ENCODE measurements at places on chromosomes 1 and 21.

DNA sequence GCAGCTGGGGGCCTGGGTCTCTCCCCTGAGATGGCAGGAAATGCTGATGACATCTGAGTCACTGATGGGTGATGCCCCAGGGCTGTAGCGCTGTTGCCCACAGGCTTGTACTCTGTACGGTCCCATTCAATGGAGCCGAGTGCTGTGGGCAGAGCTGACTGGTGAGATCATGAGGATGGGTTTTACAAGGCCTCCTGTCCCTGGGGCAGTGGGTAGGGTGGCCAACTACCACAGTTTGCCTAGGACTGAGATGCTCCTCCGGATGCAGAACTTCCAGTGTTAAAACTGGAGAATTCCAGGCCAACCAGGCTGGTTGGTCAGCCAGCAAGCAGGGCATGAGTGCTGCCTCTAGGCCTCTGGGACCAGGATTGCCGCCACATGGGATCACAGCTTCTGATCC is 9.2 kb downstream of the PHLDA3 start:
- DNase-seq, result no peak

DNA sequence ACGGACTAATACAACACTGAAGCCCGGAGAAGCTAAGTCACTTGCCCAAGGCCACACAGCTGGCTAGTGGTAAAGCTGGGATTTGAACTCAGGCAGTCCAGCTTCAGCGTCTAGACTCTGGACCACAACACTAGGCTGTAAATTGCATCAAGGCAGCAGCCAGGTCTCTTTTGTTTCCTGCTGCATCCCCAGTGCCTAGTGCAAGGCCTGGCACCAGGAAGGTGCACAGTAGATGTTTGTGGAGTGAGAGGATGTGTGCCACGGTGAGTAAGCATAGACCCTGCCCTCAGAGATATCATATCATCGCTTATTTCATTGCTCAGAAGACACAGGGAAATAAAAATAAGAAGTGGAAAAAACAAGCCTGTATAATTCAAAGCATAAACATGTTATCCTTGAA is 40.9 kb downstream of the IGSF21 start:
- no peak for DNase-seq

DNA sequence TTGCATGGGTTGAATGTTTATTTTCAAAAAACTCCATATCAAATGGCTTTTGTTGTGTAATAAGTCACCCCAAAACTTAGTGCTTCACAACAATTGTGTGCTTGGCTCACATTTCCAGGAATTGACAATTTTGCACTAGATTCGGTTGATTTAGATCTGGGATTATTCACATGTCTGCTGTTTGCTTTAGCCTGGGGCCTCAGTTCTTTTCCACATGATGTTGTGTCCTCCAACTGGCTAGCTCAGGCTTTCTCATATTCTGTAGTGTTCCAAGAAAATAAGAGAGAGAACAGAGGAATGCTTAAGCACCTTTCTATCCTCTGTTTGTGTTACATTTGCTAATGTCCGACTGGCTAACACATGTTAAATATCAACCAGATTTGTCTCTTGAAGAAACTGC is 281.5 kb upstream of the ADGRL4 start:
- DNase-seq, result no peak

- no peak for DNase-seq
These were observed 112.3 kb downstream of the KCNJ6 start for GRCh38 chr21:37804001-37804400.

DNA sequence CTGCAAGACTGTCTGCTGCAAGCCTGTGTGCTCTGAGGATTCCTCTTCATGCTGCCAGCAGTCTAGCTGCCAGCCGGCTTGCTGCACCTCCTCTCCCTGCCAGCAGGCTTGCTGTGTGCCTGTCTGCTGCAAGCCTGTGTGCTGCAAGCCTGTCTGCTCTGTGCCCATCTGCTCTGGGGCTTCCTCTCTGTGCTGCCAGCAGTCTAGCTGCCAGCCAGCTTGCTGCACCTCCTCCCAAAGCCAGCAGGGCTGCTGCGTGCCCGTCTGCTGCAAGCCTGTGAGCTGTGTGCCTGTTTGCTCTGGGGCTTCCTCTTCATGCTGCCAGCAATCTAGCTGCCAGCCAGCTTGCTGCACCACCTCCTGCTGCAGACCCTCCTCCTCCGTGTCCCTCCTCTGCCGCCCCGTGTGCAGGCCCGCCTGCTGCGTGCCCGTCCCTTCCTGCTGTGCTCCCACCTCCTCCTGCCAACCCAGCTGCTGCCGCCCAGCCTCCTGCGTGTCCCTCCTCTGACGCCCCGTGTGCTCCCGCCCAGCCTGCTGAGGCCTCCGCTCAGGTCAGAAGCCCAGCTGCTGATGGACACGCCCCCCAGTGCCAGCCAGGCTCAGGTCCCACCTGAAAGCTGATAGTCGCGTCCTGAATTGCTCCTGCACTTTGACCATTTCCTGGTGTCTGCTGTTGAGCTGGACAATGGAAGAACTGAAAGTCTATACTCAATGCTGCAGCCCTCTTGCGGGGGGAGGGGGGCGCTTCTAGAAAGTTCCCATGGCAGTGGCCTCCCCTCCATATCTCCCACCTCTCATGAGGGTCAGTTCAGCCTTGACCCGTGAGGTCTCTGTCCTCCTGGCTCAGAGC is 1.2 kb downstream of the KRTAP10-4 start:
- no peak for DNase-seq

DNA sequence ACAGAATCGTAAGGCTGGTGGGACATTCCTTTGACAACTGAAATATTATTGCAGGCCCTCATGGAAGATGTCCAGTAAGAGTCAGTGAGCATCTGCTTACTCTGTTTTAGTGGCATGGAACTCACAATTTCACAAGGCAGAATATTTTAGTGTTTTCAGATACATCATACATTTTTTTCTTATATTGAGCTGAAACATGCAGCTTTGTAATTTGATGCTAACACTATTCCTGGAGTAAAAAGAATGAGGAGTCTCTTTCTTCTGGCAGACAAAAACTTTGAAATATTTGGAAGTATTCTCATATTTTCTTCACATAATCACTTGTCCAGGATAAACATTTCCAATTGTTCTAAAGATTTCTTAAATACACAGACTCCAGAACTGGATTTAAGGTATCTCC is 17.7 kb downstream of the CLDN17 start:
- no peak for DNase-seq

- DNase-seq, result no peak
These were observed 36.4 kb downstream of the DNM3 start for GRCh38 chr1:171877701-171878100.

GRCh38 chr1:164369698-164370365 is 189.2 kb upstream of the PBX1 start:
- DNase-seq, result no peak

DNA sequence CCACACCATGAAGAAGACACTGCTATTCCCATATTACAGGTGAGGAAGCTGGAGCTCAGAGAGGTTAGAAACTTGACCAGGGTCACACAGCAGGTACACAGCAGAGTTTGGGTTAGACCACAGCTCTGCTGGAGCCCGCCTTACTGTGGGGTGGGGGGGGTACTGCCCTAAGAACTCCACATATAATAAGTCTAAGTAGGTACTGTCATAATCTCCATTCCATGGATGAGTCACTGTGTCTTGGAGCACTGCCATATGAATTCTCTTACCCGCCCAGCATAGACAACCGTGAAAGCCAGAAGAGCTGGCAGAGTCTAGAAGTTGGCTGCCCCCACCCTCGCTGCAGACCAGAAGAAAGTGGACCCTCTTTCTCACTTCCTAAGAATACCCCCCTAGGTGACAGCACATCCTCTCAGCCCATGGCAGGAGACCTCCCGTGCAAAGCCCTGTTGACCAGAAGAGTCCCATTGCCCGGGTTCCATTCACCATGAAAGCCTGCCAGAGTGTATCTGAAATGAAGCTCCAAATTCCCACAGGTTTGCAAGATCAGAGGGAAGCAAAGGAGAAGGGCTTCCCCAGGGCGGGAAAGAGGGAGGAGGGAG is 5.2 kb upstream of the PLA2G2D start:
- peak; percentile 87 for DNase-seq

DNA sequence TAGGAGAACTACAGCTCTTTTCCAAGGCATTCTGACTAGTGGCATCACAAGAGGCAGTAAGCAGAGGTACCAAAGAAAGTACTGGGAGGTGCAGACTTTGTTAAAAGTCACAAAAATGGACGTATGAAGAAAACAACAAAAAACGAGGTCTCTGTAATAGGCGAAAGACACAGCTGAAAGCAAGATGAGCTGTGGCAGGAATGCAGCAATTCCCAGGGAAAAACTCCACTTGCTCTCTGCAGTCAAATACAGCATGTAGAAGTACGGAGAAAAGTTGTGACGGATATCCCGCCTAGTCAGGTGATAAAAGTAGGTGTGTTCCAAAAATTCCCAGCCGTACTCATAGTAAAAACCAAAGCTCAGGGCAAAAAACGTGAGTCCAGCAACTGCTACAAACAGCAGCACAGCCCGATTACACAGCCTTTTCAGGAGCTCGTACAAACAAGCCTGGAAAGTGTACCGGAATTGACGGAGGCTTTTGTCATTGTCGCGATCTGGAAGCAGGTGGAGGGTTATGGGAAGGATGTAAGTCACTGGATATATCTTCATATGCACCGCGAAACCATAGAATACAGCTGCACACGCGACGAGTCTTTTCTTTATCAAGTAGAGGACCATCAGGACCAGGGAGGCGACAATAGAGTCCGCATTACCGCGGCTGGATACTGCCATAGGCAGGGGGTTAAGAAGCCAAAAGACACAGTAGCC is 979 bp downstream of the PIGM start:
- peak; percentile 38 for DNase-seq

GRCh38 chr1:35883635-35884101 is 659 bp downstream of the AGO1 start:
- peak; percentile 20 for DNase-seq

GRCh38 chr1:21268281-21269239 is 21.7 kb downstream of the ECE1 start:
- no peak for DNase-seq

GRCh38 chr1:83839566-83840173 is 159.3 kb downstream of the TTLL7 start:
- DNase-seq, result no peak

GRCh38 chr1:58887059-58887458 is 103.2 kb upstream of the JUN start:
- no peak for DNase-seq

DNA sequence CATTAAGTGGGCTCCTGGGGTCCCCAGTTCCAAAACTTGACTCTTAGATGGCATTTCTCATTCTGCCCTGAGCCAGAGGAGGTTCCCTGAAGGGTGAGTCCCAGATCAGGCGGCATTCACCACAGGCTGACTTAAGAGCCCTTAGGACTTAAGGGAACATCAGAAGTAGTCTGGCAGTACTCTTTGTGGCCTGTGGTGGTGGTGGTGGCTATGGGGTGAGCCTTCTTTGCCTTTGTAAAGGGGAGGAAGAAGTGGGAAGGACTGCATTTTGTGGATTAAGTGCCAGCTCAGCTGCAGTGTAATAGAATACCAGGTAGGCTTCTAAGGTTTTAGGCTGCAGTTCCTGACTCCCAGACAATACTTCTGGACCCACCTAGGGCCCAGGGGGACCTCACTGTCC is 186.5 kb upstream of the KCTD3 start:
- DNase-seq, result no peak

- DNase-seq, result no peak
These were observed 213.4 kb downstream of the DISC1 start for GRCh38 chr1:231839999-231840398.
